Uterus (tissue), 4 donors: ENCODE measurements at places on chromosomes 5 and 9. TPM values are rescaled to one million over a fixed set of nuclear protein-coding genes. Genes with fewer than 3 reads are reported as not detected.

GRCh38 chr5:131462454-131462853 is 172.6 kb downstream of the RAPGEF6 start:
- H3K27ac ChIP-seq = no peak overlapping the region
- H3K4me3 ChIP-seq = no peak overlapping the region
- H3K27me3 ChIP-seq = no peaks in the 10 kb centered on the region
- DNase-seq = no peak

DNA sequence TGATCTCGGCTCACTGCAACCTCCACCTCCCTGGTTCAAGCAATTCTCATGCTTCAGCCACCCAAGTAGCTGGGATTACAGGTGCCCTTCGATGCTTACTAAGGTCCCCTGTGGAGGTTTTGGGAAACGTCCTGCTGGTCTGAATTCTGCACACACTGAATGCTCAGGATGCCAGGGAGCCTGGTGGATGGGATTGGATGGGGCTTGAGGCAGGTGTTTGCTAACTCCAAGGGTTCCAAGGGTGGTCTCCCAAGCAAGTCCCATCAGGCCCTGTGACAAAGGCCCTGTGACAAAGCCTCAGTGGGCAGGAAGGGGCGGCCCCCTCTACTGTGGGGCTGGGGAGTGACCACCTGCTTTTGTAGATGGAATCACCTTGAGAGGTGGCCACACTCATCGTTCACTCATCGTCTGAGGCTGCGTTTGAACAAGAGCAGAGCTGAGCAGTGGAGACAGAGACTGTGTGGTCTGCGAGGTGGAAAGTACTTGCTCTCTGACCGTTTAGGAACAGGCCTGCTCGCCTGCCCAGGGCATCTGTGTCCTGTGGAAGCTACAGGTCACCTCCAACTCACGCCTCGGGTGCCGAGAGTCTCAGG is 40.2 kb downstream of the MRPL36 start:
- H3K4me3 ChIP-seq = no peak overlapping the region
- H3K36me3 ChIP-seq = no peaks in the 10 kb centered on the region
- no peaks in the 10 kb centered on the region for H3K4me1 ChIP-seq

DNA sequence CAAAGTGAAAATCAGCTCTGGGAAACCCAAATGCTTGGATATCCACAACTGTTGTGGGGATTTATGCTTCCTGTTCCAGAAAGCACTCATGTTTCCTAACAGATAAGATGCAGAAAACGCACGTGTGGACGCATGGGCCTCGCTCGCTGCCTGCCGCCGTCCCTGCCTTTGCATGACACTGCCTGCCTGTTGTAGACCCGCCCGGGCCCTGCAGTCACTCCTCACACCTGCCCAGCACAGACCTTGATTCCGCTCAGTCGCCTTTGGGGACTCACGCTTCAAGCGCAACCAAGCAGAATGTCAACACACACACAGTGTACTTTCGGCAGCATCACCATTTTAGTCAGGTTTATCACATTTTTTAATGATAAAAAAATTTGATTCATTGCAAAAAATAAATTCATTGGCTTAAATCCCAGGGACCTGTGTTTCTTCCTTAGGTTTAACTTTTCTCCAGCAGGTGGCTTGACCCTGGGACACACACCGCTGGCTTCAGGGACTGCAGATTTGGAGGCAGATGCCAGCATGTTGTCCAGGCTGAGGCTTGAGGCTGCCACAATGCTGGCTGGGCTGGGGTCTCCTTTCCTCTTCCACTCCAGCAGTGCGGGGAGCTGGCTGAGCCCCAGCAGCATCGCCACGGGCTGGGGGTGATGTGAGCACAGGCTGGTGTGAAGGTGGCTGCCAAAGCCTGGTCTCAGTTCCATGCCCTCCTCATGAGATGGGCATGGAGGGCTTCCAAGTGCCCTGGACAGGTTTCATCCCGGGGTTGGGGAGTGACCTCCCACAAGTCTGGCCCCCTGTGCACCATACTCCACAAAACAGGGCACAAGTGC is 416.9 kb upstream of the IRX4 start:
- H3K36me3 ChIP-seq = no peaks in the 10 kb centered on the region
- H3K4me3 ChIP-seq = no peak overlapping the region
- no peaks in the 10 kb centered on the region for H3K4me1 ChIP-seq
- DNase-seq = no peak
- H3K27ac ChIP-seq = no peak overlapping the region
- H3K27me3 ChIP-seq = no peaks in the 10 kb centered on the region

- H3K27ac ChIP-seq = no peak overlapping the region
- H3K27me3 ChIP-seq = no peaks in the 10 kb centered on the region
These were observed 140.5 kb downstream of the SV2C start for GRCh38 chr5:76223696-76224095.

GRCh38 chr5:17364987-17365810 is 132.8 kb upstream of the TAF11L2 start:
- H3K27ac ChIP-seq = no peak overlapping the region
- no peak for DNase-seq
- H3K27me3 ChIP-seq = no peaks in the 10 kb centered on the region
- H3K4me1 ChIP-seq = no peaks in the 10 kb centered on the region
- no peaks in the 10 kb centered on the region for H3K36me3 ChIP-seq

DNA sequence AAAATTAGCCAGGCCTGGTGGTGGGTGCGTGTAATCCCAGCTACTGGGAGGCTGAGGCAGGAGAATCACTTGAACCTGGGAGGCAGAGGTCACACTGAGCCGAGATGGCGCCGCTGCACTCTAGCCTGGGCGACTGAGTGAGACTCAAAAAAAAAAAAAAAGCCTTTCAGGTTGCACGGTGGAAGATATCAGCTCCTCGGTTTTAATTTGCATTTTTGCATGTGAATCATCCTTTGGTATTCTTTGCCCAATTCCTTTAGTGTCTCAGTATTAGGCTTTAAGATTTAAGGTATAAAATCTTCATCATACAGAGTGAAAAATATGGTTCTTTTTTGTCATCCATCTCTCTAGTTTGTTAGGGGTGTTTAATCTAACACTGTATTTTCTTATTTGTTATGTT is 173.6 kb upstream of the S1PR3 start:
- no peak for DNase-seq
- H3K27ac ChIP-seq = no peak overlapping the region
- H3K36me3 ChIP-seq = no peaks in the 10 kb centered on the region
- no peak overlapping the region for H3K4me3 ChIP-seq
- no peaks in the 10 kb centered on the region for H3K27me3 ChIP-seq

GRCh38 chr5:171528865-171529614 is 109.6 kb downstream of the FGF18 start:
- H3K27ac ChIP-seq = no peak overlapping the region
- no peak overlapping the region for H3K4me3 ChIP-seq
- no peaks in the 10 kb centered on the region for H3K27me3 ChIP-seq
- no peaks in the 10 kb centered on the region for H3K36me3 ChIP-seq
- H3K4me1 ChIP-seq = no peaks in the 10 kb centered on the region

DNA sequence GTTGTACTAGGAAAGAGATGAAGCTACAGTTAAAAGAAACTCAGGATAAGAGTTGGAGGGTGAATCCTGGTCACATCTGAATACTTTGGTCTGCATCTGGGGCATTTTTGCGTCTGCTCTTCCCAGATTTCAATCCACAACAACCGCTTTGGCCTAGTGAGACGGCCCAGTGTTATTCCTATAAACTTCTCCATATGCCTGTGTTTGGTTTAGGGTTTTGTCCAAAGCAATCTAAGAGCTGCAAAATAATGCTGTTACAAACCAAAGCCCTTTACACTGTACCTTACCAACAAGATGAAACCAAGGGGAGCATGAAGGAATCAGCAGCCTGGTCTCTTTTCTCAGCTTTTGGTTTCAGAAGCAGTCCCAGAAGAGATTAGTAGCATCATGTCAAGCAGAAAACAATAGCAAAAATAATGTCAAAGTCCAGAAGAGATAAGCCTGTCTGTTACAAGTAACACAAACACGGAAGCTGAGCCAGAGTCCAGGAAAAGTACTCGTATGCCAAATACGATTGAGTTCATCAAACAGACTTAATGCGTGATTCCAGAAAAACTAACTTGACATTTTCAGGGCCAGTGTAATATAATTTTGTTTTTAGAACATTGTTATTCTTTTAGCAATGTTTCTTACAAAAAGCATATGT is 379.9 kb upstream of the ACO1 start:
- no peak overlapping the region for H3K27ac ChIP-seq
- H3K4me1 ChIP-seq = no peaks in the 10 kb centered on the region
- no peak overlapping the region for H3K4me3 ChIP-seq
- no peaks in the 10 kb centered on the region for H3K36me3 ChIP-seq
- no peak for DNase-seq

- DNase-seq = no peak
- H3K27me3 ChIP-seq = no peaks in the 10 kb centered on the region
- no peak overlapping the region for H3K27ac ChIP-seq
- no peaks in the 10 kb centered on the region for H3K36me3 ChIP-seq
- no peak overlapping the region for H3K4me3 ChIP-seq
These were observed 13.0 kb upstream of the SUSD3 start for GRCh38 chr9:93045521-93045920.

Gene SPATA6L
- 13.6 TPM for total RNA-seq

Gene RELL2
- 1.7 TPM for total RNA-seq

Gene KIF20A
- total RNA-seq = 33.8 TPM

Gene GOLPH3
- 31.8 TPM for total RNA-seq
